ENCODE measurements at places on chromosomes 2 and 18.

GRCh38 chr18:71450257-71450656 is 1093.9 kb downstream of the CBLN2 start:
- no peak for DNase-seq

DNA sequence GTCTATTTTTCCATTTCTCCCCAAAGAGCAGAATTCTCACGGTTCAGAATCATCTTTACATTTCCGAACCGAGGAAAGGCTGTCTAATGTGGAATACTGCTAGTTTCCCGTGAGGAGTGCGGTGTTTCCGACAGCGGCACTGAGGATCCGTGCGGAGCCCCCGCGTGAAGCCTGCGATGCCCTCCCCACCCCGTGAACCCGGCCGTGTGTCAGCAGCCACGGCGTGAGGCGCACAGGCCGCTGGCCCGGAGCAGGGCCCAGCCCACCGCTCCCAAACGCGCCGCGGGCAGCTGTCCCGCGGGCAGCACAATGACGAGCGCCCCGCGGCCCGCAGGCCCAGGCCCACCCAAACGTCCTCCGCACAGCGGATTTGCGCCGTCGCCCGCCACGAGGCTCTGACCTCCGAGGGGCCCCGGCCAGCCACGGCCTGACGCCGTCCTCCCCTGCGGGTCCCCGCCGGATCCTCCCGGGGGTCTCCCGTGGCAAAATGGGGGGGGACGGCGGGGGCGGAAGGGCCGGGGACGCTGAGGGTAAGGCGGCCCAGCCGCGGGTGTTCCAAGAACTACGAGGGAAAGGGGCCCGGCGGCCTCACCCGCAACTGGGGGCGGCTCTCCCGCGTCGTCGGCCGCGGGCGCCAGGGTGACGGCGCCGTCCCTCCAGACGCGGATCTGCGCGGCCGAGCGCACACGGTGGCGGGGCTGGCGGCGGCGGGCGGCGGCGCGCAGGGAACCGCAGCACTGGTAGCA is 796 bp downstream of the SPIRE1 start:
- no peak for DNase-seq

DNA sequence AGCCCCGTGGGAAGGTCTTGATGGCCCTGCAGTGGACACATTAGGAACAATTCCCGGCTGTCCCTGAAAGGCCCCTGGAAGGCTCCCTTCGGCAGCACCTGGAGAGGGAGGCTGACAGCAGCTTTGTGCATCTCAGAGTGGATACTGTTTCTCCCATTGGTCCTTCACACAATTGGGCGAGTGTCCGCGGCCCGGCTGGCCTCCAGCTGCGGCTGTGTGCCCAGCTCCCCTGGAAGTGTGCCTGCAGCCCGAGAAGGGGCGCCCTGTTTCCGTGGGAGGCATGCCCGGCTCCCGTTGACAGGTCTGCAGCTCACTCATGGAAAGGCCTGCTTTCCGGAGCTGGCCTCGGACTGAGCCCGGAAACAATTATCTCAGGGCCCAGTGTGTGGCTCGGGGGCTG is 103.7 kb downstream of the LPIN1 start:
- DNase-seq, result no peak

DNA sequence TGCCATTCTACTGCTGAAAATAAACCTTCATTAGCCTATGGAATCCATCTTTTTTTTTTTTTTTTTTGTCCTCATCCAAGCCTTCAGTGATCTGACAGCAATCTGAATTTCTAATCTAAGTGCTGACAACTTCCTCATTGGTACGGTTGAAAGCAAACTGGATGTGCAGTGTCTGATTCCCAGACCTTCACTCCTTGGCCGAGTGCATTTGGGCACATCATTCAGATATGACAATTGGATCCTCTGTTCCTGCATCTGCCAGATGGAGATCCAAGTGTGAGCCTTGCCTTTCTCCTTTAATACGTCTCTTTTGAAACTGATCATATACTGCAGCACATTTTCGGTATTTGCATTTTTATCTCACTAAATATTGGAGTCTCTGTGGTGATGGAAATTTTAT is 713.1 kb downstream of the DCDC2C start:
- DNase-seq, result no peak

DNA sequence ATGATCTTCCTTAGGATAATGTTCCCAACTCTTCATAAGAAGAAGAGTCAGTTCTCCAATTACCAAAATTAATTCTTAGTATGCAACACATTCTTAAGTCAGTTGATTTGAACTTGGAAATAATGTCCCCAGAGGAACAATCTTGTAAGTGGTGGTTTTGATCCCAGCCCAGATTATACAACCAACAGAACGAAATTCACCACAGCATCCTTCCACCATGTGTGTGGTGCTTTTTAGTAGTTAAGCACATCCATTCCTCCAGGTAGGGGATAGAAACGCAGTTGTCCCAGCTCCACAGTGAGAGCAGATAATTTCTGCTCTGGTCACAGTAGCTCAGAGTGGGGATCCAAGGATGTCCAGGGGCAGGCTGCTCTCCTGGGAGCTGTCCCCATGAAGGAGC is 161.7 kb upstream of the SLC39A10 start:
- no peak for DNase-seq

DNA sequence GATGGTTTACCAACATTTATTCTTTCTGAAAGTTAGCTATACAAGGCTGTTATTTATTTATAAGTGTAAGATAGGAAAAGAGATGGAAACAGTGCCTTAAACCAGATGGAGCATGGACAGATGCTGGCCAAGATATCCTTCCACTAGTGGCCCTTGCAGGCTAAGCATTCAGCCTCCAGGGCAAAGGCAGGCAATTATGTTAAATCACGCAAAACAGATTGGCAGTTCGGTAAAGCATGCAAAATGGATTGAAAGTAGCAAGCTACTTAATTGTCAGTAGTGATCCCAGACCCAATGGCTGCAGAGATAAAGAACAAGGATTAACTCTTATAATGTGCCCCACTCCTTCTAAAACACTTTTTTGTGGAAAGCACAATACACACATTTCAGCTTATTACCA is 105.4 kb upstream of the MAP4K3 start:
- DNase-seq, result no peak

DNA sequence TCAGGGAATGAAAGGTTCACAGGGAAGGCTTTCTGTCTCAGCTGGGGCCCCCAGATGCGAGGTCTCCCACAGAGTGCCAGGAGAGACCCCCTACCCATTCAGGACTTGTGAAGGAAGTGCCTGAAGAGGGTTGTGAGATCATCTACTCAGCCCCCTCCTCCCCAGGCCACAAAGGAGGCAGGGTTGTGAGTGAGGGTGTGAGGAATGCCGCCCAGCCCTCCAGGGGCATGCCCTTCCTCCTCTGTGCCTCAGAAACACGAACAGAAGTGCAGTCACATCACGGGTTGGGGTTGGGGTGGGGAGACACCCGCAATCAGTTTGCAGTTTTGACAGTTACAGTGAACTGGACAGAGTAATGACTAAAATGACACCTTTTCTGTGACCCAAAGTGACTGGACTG is 5.0 kb downstream of the MAL start:
- no peak for DNase-seq

DNA sequence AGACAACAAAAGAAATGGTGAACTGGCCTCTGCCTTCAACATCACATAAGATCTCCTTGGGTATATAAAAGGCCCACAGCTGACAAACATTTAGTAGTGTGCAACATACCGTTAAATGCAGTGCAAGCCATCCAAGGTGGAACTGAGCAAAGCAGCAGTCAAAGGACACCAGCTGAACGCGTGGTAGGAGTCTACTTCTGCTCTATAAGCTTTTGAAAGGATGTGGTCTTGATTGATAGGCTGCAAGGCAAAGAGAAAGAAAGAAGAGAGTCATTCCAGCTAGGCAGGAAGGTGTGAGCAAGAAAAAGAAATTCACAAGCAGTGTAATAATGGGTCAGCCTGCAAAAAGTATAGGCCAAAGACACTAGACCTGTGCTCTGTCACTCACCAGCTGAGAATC is 356.3 kb downstream of the SATB2 start:
- DNase-seq, result no peak

- DNase-seq, result no peak
Measured at GRCh38 chr2:120669121-120669952, 66.3 kb upstream of the GLI2 start.

DNA sequence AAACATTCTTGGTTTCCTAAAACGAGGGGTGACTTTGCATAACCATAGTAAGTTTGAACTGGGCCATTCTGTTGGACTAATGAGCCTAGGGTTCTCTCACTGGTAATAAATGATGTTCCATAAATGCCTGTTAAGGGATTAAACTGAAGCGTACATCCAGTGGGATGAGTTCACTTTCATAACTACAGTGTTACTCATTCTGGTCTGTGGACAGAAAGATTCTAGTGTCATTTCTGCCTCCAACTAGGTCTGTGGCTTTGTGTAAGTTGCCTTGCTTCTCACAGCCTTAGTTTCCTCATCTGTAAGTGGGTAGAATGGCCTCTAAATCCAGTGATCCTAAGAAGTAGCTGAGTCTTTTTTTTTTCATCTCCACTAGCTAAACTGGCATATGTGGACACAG is 1860.6 kb upstream of the PIK3C3 start:
- DNase-seq, result no peak
